ENCODE measurements at places on chromosomes 6 and 20.
A peak's percentile ranks its signal among the peaks of the same experiment; 100 is the strongest.

GRCh38 chr20:49850463-49851230, 38.0 kb downstream of the SLC9A8 start:
- DNase-seq: no peak
- H3K4me3 ChIP-seq: no peak overlapping the region
- H3K27ac ChIP-seq: peak overlapping the region; percentile 26

DNA sequence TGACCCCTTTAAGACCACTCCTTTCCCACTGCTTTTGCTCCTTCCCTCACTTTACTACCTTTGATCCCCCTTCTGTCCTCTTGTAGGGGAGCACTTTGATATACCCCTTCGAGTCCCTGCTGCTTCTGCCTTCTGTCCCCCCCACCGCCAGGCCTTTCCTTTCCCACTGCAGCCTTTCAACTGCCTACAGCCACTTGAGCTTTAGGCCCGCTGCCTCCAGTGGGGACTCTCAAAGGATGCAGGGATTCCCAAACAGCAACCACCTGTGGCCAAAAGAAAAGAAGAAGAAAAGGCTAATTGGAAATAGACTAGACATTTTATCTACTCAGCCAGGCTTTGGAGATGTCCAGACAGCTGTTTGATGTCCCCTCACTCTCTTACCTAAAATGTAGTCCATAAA, 77.0 kb upstream of the DTNBP1 start:
- H3K36me3 ChIP-seq: no peaks in the 10 kb centered on the region
- H3K27ac ChIP-seq: no peak overlapping the region
- H3K4me3 ChIP-seq: no peak overlapping the region
- no peak for DNase-seq

DNA sequence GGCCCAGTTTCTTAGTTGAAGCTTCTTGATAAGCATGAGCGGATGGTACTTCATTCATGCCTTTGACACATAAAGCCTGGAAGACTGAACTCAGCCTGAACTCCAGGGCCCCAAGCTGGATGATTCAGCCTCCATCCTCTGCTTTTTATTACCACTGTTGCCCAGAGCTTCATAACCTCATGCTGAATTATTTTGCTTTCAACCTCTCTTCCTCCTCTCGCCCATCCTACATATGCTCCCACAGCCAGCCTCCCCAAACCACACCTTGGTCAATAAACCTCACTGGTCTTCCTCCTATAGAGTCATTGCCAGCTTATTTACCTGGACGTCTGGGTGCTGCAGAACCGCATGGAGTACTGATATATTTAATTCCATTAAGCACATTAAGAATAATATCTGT, 59.4 kb downstream of the SLC35B3 start:
- H3K4me1 ChIP-seq: no peaks in the 10 kb centered on the region
- DNase-seq: no peak
- H3K27me3 ChIP-seq: peaks cover 6% of the 10 kb centered on the region

DNA sequence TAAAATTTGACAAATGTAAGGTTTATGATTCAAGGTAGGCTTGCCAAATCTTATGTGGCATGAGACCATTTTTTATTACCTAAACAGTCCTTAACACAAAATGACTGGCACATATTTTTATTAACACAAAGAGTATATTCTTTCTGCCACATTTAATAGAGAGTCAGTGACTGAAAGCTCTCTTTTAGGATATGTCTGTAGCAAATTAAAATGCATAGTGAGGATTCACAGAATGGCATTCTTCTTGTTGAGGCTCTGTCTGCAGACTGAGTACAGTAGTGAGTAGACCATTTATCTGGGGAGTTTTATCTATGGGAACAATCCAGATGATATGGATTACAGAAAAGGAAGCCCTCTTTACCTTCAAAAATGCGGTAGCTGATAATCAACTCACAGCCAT, 56.5 kb downstream of the HAO1 start:
- DNase-seq: no peak
- peaks cover 9% of the 10 kb centered on the region for H3K27me3 ChIP-seq
- no peaks in the 10 kb centered on the region for H3K36me3 ChIP-seq
- H3K4me3 ChIP-seq: no peak overlapping the region

DNA sequence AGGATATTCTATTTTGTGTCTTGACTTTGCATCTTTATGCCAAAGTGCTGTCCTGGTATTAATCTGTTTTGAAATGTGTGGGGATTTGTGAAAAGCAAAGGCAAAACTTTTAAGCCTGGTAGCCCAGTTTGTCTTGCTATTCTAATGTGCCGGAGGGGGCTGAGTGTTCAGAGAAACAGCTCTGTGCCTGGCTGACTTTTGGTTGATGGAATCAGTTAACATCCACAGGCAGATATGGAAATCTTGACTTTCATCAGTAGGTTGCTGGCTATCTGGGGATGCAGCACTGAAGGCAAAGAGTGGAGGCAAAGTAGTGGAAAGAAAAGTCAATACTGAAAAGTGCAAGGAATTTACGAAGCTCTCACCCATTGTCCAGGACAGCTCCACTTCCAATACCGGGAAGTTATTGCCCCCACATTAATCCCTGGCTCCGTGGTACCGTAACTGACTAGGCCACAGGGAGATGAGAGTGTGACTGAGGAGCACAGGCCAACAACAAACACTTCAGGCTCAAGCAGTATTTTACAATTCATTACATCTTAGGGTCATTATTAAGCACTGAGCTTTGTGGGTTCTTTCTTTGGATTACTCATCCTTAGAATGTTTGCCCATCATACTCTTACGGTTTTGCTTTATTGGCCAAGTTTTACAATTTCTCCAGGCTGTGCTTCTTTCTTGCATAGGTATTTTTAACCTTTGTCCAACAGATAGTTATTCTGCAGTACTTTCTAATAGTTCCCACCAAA, 164.6 kb downstream of the MTFR2 start:
- H3K27me3 ChIP-seq: peaks cover 22% of the 10 kb centered on the region
- H3K27ac ChIP-seq: no peak overlapping the region
- no peak for DNase-seq
- no peak overlapping the region for H3K4me3 ChIP-seq
- H3K36me3 ChIP-seq: no peaks in the 10 kb centered on the region

GRCh38 chr6:98532004-98532403, 302.4 kb upstream of the POU3F2 start:
- H3K4me1 ChIP-seq: no peaks in the 10 kb centered on the region
- H3K36me3 ChIP-seq: no peaks in the 10 kb centered on the region
- no peaks in the 10 kb centered on the region for H3K27me3 ChIP-seq
- no peak for DNase-seq

DNA sequence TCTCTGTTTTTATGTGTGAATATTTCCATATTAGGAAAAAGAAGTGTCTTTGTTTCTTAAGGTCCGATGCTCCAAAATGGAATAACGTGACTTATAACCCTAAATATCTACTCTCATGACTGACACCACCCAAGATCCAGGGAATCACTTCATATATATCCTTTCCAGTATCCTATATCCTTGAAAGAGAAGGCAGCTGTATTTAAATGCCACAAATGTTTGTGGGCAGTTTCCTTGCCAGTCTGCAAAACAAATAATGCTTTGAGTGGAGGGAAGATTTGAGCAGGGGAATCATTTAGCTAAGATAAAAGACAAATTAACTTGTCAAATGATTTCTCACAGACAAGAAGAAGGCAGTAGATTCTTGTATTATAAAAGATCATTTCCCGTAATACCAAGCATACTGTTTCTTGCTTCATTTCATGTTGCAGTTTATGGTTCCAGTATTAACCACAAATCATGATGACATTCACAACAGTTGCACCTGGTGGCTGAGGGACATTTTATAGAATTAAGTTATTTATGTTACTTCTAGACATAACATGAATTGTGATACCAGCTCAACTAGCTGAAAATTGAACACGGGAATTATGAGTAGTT, 30.0 kb upstream of the FABP7 start:
- H3K27ac ChIP-seq: no peak overlapping the region
- no peak for DNase-seq
- H3K27me3 ChIP-seq: no peaks in the 10 kb centered on the region
- no peaks in the 10 kb centered on the region for H3K36me3 ChIP-seq
- H3K4me3 ChIP-seq: no peak overlapping the region

DNA sequence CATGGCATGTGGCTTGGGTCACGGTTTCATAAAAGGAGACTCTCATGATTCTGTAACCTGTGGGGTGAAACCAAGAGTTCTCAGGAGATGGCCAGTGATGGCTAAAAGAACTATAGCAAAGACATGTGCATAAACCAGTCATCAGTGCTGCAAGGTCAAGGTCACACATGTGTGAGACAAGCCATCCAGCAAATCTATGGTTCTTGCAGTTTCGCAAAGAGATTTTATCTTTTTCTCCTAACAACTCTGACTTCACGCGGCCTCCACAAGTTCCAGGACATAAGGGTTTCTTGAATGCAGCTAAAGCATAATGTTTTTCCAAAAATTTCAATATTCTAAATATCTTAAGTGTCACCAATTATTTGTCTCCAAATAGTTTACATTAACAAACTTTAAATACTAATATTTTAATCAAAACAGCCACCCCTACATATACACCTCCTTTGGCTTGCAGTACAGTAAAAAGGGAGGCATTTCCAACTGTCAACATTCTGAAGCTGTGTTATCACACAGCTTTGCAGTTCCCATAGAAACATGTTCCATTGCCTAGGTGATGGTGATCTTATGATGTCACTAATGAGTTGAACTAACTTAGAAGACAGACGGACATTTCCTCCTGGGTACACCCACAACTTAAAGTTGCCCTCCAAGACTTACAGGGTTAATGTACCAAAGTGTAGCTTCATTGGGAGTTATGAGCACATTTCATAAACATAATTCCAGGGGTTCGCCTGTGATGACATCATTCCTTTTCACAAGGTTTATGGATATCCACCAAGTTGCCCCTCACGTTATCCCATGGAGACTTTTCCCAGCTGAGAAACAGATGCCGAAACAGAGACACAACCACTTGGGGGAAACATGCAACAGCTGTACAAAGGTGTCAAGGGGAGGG, 250.9 kb upstream of the PDE10A start:
- DNase-seq: no peak
- no peaks in the 10 kb centered on the region for H3K36me3 ChIP-seq
- no peaks in the 10 kb centered on the region for H3K4me1 ChIP-seq
- no peaks in the 10 kb centered on the region for H3K27me3 ChIP-seq
- H3K4me3 ChIP-seq: no peak overlapping the region

DNA sequence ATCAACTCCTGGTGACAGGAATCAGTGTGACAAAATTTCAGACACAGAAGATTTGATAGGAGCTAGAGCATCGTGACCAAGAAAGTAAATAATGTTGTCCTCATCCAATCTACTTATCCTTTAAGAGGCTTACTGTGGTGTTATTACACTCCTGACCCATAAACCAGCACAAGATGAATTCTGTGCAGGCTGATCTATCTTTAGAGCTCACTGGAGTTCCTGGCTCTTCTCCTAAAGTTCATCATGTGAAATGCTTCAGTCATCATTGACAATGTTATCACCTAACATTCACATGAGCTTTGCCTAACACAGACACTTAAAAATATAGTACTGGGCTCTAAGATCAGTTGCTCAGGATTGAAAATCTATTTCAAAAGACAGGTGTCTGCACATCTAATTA, 271.0 kb upstream of the HSF2 start:
- no peaks in the 10 kb centered on the region for H3K27me3 ChIP-seq
- peaks cover 6% of the 10 kb centered on the region for H3K4me1 ChIP-seq
- H3K4me3 ChIP-seq: no peak overlapping the region
- no peak for DNase-seq

DNA sequence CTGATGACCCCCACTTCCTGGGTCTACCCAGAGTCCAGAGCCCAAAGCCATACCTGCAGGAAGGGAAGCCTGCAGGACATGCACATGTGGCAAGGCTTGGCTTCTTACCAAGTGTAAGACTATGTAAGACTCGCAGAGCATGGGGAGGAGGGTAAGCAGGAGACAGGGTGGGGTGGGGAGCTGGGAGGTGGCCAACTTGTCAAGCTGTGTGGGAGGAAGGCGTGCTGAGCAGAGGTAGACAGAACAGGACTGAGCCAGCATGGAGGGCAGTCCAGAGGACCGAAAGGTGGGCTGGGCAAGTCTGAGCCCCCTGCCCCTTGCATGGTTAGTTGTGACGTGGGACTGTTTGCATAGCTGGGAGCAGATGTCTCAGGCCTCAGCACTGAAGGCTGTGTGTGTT, 53.4 kb upstream of the RNF24 start:
- no peaks in the 10 kb centered on the region for H3K36me3 ChIP-seq
- H3K4me3 ChIP-seq: no peak overlapping the region
- H3K27me3 ChIP-seq: no peaks in the 10 kb centered on the region
- DNase-seq: no peak

GRCh38 chr20:967796-968742, 34.0 kb downstream of the RSPO4 start:
- no peak overlapping the region for H3K4me3 ChIP-seq
- no peaks in the 10 kb centered on the region for H3K36me3 ChIP-seq
- DNase-seq: no peak
- H3K4me1 ChIP-seq: no peaks in the 10 kb centered on the region
- peaks cover 14% of the 10 kb centered on the region for H3K27me3 ChIP-seq

DNA sequence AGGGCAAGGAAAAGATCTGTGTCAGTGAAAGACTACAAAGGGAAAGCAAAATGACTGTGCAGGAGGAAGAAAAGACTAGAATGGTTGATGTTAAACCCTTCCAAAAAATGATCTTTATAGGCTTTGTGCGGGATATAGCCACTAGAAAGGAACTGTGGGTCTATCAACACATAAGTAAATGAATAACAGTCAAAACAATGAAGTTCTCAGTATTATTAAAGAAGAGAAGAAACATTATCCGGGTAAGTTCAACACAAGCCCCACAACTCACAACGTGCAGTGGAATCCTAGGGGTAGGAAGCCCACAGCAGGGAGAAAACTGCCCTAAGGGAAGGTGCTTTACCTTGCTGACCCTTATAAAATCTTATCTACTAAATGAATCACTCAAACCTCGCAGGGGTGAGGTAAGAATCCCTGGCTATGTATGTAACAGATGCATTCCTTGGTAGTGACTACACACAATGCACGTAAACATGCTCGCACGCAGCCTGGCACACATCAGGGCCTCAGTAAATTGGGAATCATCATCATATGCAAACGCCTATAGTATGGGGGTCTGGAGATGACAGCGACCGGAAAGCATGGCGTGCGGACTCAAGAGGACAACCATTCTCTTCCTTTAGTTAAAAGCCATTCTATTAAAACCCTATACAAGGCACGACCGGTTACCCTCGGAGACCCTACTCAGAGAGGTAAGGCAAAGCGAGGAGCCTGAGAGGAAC, 11.3 kb downstream of the TFAP2A start:
- peak overlapping the region; percentile 69 for H3K4me3 ChIP-seq
- peaks cover 17% of the 10 kb centered on the region for H3K4me1 ChIP-seq
- peaks cover 80% of the 10 kb centered on the region for H3K27me3 ChIP-seq
- peaks cover 9% of the 10 kb centered on the region for H3K36me3 ChIP-seq
- H3K27ac ChIP-seq: peak overlapping the region; percentile 65
- no peak for DNase-seq

- H3K27me3 ChIP-seq: no peaks in the 10 kb centered on the region
- no peak overlapping the region for H3K27ac ChIP-seq
- no peak for DNase-seq
- H3K4me3 ChIP-seq: no peak overlapping the region
- H3K4me1 ChIP-seq: no peaks in the 10 kb centered on the region
These were observed 365.4 kb downstream of the HTR1B start for GRCh38 chr6:77097940-77098339.

GRCh38 chr6:89355511-89356194, 3.1 kb upstream of the UBE2J1 start:
- peaks cover 61% of the 10 kb centered on the region for H3K4me1 ChIP-seq
- H3K4me3 ChIP-seq: no peak overlapping the region
- H3K27ac ChIP-seq: no peak overlapping the region
- H3K27me3 ChIP-seq: no peaks in the 10 kb centered on the region

All from activated CD8-positive, alpha-beta memory T cell treated with anti-CD3 and anti-CD28 coated beads, Interleukin-2, amount 10 ng/mL, durations not matched to agents 7 days and 5 days (primary cell).